ENCODE measurements at places on chromosomes 2 and 18. TPM values are rescaled to one million over a fixed set of nuclear protein-coding genes. Genes with fewer than 3 reads are reported as not detected.

Gene PLGLB2
- 0.97 TPM for total RNA-seq

Gene CPSF3
- total RNA-seq, result 17.1 TPM

Gene FHOD3
- 311 TPM for total RNA-seq

Gene UGT1A10
- not detected for total RNA-seq

Gene NTSR2
- total RNA-seq, result not detected
